ENCODE measurements at places on chromosomes 16 and 17.
A peak's percentile ranks its signal among the peaks of the same experiment; 100 is the strongest.

- DNase-seq: no peak
These were observed 61.9 kb downstream of the ARHGAP17 start for GRCh38 chr16:24953306-24953705.

- DNase-seq: no peak
These were observed 17.4 kb upstream of the MTSS2 start for GRCh38 chr16:70703041-70703834.

- DNase-seq: no peak
These were observed 21.7 kb downstream of the G6PC1 start for GRCh38 chr17:42922294-42922693.

GRCh38 chr17:76141212-76142038 is at the start of gene FOXJ1:
Gene FOXJ1 (minus strand): TSS chr17:76141245. CDS start chr17:76140395, 850 bp downstream.
- peak; percentile 83 for DNase-seq

GRCh38 chr17:31307640-31308039 is 6.2 kb downstream of the EVI2B start:
- DNase-seq: no peak

GRCh38 chr17:811051-811784 is 29.1 kb downstream of the MRM3 start:
- no peak for DNase-seq

- DNase-seq: no peak
These were observed 12.8 kb downstream of the MEOX1 start for GRCh38 chr17:43648916-43649315.

DNA sequence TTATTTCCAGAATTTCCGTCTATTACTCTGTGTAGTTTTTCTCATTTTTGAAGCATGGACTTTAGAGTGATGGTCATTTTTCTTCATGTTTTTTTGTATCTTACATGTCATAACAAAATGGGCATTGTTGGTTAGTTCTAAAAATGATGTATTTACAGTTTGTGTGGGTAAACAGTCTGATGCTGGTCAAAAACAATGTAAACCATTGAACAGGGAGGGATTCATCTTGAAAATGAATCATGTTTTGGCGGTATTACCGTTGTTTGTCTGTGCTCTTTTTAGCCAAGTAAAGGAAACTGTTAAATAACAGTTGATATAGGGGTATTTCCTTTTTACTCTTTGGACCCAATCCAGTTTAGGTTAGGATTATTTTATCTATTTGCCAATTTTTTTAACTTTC is 315.8 kb downstream of the BCAS3 start:
- no peak for DNase-seq
